ENCODE measurements at places on chromosomes 6 and 20.

DNA sequence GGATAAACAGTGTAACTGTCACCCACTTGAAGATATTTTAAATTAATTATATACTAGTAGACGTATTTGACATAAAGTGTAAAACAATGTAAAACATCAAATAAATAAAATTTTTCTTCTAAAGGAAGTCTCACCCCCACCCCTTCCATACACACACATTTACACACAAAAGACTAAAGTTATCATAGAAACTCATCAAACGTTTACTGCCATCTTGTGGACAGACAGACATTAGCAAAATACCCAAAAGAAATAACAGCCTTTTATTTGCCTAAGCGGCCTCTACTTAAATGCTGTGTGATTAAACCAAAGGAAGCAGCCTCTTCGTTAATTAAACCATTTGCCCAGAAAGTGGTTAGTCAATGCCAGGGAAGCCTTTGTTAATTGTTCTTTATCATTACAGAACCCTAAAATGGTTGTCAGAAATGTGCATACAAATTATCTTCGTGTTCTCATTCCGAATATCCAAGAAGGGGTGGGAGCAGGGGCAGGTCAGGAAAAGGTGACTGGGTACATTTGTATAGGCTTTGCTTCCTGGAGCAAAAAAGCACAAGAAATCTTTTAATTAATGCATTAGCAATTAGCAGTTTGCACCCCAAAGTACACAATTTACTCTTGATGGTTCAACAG is 176.2 kb upstream of the SASH1 start:
- DNase-seq, result no peak

DNA sequence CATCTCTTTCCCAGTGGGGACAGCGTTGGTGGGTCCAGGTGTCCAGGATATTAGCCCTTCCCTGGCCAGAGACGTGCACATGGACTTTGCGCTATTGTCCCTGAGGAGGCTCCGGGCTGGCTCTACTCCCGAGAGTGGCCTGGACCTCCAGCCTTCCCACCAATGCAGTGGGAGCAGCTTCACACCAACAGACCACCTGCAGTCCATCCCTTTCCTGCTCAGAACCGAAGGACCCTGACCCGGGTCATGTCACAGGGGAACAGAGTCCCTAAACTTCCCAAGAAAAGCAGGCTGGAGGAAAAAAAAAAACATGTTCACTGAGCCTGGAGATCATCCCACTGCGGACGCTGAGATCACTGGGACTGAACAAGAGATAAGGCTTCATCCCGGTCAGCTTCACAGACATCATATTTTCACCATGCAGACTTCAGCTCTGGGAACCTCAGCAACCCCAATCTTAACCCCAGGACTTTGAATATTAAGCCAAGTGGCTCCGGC is 18.3 kb downstream of the ZMYND8 start:
- no peak for DNase-seq

GRCh38 chr6:34090935-34091334 is 55.0 kb downstream of the GRM4 start:
- no peak for DNase-seq

DNA sequence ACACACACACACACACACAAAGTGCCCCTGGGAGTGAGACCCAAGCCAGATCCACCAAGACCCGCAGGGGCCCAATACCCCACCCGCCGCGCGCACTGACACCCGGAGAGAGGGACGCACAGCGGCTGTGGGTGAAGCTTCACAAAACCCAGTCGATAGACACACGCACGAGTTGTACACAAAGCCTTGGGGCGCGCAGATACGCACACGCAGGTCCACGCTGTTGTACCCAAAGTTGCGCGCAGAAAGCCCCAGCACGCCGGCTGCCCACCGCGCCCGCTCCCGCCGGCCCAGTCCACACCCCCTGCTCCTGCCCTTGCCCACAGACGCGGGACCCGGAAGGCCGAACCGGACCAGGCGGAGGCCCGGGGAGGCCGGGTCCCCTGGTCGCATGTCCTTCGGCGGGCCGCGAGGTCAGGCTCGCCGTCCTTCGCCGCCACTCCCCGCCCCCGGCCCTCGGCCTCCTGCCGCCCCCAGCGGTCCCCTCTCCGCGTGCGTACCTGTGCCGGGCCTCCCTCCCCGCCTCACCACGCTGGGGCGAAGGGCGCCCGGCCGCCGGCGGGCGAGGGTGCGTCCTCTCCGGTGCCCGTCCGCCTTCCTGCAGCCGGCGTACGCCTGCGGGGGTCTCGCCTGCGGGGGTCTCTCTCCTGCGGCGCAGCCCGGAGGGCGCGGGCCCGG is at the start of gene TMEM74B:
Gene TMEM74B (minus strand): TSS at position 344 of the 678 bp plus-strand sequence. CDS start 1,180 bp downstream, outside the sequence.
- peak; percentile 18 for DNase-seq

- no peak for DNase-seq
Observed at GRCh38 chr6:126446248-126446647, 106.3 kb downstream of the CENPW start.

DNA sequence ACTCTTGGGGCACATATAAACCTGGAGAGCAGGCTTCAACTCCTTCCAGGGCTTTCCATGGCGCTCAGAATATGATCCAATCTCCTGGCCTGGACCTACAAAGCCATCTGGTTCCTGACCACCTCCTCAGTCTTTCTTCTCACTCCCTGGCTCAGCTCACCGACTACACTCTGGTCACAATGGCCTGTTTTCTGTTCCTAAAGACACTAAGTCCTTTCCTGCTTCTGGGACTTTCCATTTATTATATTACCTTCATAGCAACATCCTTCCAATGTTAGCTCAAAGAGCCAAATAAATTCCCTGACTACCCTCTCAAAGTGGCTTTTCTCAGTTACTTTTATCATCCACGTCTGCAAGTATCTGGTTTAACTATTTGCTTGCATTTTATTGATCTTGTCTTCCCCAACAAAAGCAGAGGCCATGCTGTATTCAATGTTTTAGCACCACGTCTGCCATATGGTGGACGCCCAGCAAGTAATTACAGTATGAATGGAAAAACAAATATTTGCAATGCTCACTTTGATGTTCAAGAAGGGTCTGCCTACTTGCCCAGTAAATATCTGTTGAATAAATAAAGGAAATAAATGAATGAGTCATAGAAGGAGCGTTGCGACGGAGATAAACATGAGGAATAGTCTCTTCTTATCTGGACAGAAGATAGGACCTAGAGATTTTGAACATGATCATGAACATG is 328.4 kb downstream of the ESR1 start:
- DNase-seq, result no peak

- no peak for DNase-seq
Observed at GRCh38 chr6:22627644-22628043, 58.3 kb downstream of the HDGFL1 start.

- peak; percentile 12 for DNase-seq
Observed at GRCh38 chr6:163331245-163331644, 83.3 kb upstream of the QKI start.

DNA sequence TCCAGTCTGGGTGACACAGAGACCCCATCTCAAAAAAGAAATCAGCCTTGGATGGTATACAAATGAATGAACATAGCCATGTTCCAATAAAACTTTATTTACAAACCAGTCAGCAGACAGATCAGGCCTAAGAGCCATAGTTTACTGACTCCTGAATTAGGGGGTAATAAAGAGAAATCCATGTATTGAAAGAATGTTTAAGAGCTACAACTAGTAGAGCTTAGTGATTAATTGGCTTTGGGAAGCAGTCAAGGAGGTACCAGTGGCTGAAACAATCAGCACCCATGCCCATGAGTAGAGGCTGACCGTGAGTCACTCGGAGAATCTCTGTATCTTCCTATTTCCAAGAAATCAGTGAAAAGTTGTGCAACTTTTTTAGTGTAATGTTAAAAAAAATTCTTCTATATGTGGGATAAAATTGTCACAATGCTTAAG is 223.6 kb upstream of the RREB1 start:
- DNase-seq, result no peak

GRCh38 chr6:165883851-165884640 is 221.0 kb upstream of the PDE10A start:
- no peak for DNase-seq

DNA sequence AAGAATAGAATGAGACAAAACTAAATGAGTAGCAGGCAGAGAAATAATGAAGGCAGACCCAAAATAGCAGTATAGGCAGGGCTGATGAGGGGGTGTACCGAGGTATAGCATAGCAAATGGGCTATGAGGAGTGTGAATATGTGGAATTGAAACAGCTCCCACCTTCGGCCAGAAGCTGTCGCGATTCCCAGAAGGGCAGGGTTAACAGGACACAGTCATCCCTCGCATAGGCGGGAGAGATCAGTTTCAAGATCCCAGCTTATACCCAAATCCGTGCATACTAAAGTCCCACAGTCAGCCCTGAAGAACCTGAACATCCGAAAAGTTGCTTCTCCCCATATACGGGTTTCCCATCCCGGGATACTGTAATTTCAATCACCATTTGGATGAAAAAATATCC is 82.7 kb downstream of the PTPRK start:
- DNase-seq, result no peak

- no peak for DNase-seq
Observed at GRCh38 chr20:5770987-5771318, 20.8 kb downstream of the SHLD1 start.

GRCh38 chr6:33201147-33201545 is 479 bp downstream of the SLC39A7 start:
- no peak for DNase-seq

GRCh38 chr6:48774276-48774675 is 663.3 kb upstream of the PTCHD4 start:
- no peak for DNase-seq

- DNase-seq, result peak; percentile 4
Observed at GRCh38 chr20:58989196-58989595, 8.1 kb downstream of the NELFCD start.

GRCh38 chr20:18548465-18548864 is 18.8 kb upstream of the SMIM26 start:
- DNase-seq, result no peak

DNA sequence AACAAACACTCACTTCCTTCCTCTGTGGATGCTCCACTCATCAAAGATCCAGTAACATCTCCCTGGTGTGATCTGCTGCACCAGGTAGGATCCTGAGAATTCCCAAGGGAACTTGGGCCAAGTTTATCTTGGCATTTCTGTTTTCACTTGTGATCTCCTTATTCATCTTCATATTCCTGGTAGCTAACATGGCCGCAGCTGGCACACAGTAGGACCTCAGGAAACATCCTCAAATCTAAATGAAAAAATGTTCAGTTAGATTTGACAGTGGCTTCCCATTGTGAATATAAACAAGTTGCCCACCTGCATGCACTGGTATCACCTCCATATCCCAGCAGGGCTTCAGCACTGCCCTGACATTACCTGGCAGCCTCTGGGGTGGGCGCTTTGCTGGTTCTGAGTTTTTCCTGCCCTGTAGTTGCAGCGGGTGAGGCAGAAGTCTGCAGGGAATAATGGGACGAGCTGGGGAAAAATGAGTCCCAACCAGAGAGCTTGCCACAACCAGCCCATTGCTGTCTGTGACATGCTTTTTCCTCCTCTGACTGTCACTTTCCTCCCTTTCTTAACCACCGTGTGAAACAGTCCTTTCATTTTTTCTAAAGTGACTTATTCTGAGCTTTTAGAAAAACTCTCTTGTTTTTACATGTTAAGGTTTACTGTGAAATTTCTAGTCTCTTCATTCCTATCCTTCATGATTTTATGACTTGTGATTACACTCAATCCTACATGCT is 9.4 kb upstream of the DSTN start:
- no peak for DNase-seq

- DNase-seq, result no peak
Observed at GRCh38 chr20:57919049-57919448, 209.2 kb upstream of the PMEPA1 start.

DNA sequence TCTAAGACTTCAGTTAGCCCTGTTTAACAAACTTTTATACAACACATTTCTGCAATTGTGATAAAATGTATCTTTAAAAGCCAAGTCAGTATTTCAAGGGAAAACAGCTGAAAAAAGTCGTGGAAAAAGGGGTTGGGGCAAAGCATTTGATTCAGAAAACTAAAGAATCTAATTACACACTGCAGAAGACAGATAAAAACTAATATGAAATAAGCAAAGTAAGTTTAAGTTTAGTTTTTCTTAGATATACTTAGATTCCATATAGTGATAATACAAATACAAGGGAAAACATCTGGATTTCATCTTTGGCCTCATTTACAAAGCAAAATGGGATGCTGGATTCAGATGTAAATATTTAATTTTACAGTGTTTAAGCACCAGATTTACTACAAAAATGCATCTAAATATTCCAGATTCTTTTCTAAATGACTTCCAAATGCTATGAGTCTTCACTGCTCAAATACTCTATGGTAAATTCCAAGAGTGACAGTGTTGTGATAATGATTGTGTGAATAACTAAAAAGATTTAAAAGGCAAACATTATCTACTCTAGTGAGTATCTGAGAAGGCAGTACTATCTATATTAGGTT is 1.5 kb upstream of the ADNP start:
- DNase-seq, result no peak

DNA sequence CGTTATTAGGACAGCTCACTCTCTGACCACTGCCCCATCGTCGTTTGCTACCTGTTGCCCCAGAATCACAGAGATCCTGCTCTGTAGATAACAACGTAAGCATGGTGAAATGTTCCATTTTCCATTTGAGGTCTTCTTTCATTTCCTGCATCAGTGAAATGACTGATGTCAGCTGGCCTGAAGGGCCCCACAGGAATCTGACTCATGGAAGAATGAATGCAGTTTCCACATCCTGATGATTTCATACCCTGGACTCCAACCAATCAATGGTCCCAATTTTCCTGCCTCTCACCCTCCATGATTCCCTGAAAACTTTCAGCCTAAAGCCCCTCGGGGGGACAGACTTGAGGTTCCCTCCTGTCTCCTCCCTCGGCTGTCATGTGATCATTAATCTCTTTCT is 394.4 kb upstream of the CDH4 start:
- no peak for DNase-seq

DNA sequence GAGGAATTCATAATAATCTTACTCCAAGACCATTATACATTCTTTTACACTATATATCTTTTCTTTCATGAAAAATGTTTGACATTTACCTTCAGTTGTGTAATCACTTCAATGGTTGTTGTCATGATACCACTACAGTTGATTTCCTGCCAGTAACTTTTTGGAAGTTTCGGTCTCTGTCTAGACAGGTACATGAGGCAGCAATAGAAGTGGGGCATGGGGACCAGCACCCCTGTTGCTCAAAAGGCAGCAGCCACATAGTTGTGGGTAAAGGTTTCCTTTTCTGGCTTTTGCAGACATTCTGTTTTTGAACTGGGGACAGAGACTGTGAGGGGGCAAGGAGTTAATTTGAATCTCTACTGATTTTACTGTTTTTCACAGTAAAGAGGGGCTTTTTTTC is 14.1 kb downstream of the SAMD5 start:
- no peak for DNase-seq

- no peak for DNase-seq
Observed at GRCh38 chr6:27178407-27178730, 69.1 kb upstream of the PRSS16 start.

GRCh38 chr6:80077067-80077466 is 29.4 kb upstream of the BCKDHB start:
- no peak for DNase-seq
